ENCODE measurements at places on chromosomes 13 and 19. TPM values are rescaled to one million over a fixed set of nuclear protein-coding genes. Genes with fewer than 3 reads are reported as not detected.

The ZNF607 gene
- total RNA-seq = 10.6 TPM

The ATXN8OS gene
- not detected for total RNA-seq

The TNFSF13B gene
- 0.49 TPM for total RNA-seq

The RNF113B gene
- not detected for total RNA-seq

The ZIC2 gene
- total RNA-seq = 2.7 TPM

The MED16 gene
- total RNA-seq = 21.3 TPM

The PRR22 gene
- total RNA-seq = 2.1 TPM

The ZNF565 gene
- 5.2 TPM for total RNA-seq

The HIPK4 gene
- 0.10 TPM for total RNA-seq

The ZNF85 gene
- total RNA-seq = 33.8 TPM

The CCNA1 gene
- total RNA-seq = 2.1 TPM

The ZNF626 gene
- 13.5 TPM for total RNA-seq

The DIRAS1 gene
- total RNA-seq = not detected

The LENG9 gene
- total RNA-seq = 0.40 TPM

The C1QTNF9B gene
- not detected for total RNA-seq

The SHANK1 gene
- not detected for total RNA-seq

The F10 gene
- 0.56 TPM for total RNA-seq

The PRSS57 gene
- not detected for total RNA-seq

The RFPL4AL1 gene
- 1.1 TPM for total RNA-seq

The TMEM59L gene
- 0.20 TPM for total RNA-seq

The FEM1A gene
- 20.1 TPM for total RNA-seq

The RAB20 gene
- total RNA-seq = 5.7 TPM

The PTGER1 gene
- total RNA-seq = 1.7 TPM

The FGF21 gene
- total RNA-seq = not detected

Data from SJCRH30 (cell line).